T-helper 1 cell (primary cell): ENCODE measurements at places on chromosomes 5 and 9.

- DNase-seq: no peak
These were observed 172.1 kb downstream of the SNX18 start for GRCh38 chr5:54689411-54690251.

- no peak for DNase-seq
These were observed 364.7 kb upstream of the IRX1 start for GRCh38 chr5:3230941-3231340.

GRCh38 chr5:77304388-77304787, 93.9 kb downstream of the PDE8B start:
- DNase-seq: no peak

DNA sequence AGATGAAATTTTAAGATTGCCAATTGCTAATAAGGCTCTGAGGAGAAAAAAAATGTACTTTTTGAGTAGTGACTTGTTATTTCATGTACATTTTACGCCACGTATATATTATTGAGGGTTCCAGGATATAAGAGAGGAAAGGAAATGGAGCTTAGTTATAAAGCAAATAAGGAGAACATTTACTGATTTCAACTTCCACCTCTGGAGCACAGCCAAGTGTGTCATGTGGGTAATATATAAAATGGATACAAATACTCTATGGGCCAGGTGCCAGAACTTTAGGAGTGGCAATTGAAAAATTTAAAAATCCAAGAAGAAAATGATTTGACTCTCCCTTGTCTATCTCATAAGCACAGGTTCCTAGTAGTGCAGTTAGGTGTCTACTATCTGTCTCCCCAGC, 45.0 kb upstream of the VLDLR start:
- DNase-seq: no peak

- DNase-seq: no peak
These were observed 233.6 kb downstream of the TRPM3 start for GRCh38 chr9:70887826-70888225.

DNA sequence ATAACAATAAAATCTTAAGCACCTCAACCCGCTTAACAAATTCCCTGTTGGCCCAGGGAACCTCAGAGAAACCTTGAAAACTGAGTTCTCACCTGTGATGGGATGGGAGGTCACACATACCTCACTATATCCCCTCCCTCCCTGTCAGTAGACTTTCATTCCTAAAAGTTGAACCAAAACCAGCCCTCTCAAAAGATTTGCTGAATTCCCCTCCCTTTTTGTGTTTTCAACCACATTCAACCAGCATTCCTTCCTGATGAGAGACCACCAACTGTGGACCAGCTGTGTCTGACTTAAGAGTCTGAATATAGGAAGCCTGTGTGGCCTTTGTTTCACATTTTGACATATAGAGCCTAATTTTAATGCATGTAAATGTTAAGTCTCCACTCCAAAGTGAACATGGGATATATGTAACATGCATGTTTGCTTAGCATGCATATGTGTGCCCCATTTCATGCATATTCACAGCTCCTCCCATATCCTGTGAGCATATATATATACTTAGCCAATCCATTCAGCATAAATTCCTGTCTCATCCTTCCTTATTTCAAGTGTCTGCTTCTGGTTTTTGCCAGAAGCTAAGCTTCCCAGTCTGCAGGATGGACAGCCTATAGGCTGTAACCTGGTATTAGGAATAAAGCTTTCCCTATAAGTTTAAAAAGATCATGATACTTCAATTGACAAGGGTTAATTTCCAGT, 604.6 kb downstream of the PTPRD start:
- DNase-seq: no peak

- no peak for DNase-seq
These were observed 227.9 kb downstream of the BNC2 start for GRCh38 chr9:16642421-16643109.

DNA sequence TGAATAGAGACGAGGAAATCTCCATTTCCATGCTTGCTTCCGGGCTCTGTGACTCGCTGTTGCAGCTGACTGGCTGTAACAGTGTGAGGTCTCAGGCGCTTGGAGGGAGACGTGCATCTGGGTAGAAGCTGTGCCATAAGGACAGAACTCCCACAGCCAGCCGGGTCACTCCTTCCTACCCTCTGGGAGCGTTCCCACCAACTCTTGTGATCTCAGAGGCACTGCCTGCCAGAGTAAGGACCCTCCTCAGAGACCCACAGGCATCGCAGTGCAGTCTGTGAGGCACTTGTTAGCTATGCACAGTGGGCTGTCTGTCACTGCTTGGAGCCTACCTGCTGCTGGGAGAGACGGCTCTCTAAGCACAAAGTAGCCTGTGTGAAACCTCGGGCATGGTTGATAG, 203.4 kb upstream of the SEMA6A start:
- DNase-seq: no peak

- no peak for DNase-seq
These were observed 28.3 kb upstream of the TGFBR1 start for GRCh38 chr9:99076483-99077171.

- no peak for DNase-seq
These were observed 567.6 kb upstream of the ADAMTS16 start for GRCh38 chr5:4572311-4573100.

DNA sequence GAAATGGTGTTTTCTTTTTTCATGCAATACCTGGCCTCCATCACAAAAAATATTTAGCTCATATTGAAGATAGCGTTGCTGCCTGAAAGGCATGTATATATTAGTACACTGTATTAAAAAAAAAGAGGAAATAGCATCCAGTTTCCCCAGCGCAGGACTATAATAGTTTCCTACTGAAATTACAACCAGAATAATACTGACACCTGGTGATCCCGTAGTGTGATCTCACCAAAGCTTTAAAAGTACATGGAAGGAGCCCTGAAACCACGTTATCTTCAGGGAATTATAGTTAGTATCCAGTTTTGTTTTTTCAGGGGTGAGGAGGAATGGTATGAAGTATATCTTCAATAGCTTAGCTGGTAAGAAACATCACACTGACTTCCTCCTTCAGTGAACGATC, 264.9 kb downstream of the CD180 start:
- DNase-seq: no peak
